Right renal cortex interstitium (tissue), 3 donors: ENCODE measurements at places on chromosomes 3 and 15. TPM values are rescaled to one million over a fixed set of nuclear protein-coding genes. Genes with fewer than 3 reads are reported as not detected.

- DNase-seq: no peak
These were observed 16.0 kb downstream of the NEK10 start for GRCh38 chr3:27353221-27353620.

DNA sequence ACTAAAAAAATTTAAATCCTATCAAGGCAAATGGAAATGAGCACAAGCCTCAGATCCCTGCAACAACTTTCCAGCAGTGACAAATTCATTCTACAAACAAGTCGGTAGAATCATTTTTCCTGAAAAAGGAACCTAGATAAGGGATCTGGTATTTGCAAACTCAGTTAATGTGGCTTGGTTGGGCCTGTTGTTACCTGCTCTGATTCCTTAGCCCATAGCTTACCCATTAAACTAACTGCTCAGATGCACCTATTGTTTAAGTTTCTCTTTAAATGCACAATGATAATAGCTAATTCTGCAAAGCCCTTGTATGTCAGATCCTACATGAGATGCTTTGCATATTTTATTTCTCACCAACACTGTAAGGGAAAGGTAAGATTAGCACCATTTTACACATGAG, 377.4 kb upstream of the RGMA start:
- no peak for DNase-seq

DNA sequence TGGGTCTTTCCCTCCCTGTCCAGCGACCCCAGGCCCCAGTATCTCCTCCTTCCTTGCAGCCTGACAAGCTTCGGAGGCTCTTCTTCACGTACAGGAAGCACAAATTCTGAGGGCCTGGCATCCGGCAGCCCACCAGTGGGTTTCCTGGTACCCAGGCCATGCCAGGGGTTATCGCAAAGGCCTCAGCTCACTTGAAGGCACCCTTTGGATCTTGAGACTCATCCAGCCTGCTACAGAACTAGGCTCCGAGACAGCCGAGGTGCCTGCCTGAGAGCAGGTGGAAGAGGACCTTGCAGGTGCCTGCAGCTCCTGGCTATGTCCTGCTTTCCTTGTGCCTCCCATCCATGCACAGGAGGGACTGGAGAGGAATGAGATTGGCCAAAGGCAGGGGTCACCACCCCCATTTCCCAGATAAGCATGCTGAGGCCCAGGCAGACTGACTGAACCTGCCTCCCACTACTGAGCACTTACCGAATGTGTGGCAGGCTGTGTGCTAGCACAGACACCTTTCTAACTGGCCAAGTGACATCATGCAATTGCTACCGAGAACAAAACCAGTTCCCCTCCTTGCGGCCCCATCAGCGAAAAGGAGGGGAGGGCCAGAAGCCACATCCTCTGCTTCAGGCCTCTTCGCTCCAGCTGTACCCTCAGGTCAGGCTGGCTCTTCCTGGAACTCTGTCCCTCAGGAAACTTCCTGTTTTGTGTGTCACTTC, 11.2 kb downstream of the SH2D7 start:
- DNase-seq: no peak

CD96 gene
- 0.75 TPM for polyA plus RNA-seq

GRCh38 chr3:53217175-53217574, 38.6 kb downstream of the TKT start:
- DNase-seq: no peak

GRCh38 chr3:188037965-188038581, 115.9 kb upstream of the LPP start:
- no peak for DNase-seq

DNA sequence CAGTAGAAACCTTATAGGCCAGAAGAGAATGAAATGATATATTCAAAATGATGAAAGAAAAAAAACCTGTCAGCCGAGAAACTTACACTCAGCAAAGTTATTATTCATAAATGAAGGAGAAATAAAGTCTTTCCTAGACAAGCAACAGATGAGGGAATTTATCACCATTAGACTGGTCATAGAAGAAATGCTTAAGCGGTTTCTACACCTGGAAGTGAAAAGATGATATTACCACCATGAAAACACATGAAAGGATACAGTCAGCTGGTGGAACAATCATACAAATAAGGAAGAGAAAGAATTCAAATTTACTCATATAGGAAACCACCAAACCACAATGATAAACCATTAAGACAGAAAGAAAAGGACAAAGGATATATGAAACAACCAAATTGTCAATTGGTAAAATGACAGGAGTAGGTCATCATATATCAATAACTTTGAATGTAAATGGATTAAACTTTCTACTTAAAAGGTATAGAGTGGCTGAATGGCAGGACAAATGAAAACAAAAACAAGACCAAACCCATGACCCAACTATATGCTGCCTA, 29.9 kb upstream of the PRR23C start:
- DNase-seq: no peak

CCDC50 gene
- polyA plus RNA-seq: 69.5 TPM

- no peak for DNase-seq
These were observed 4.0 kb downstream of the ITGA11 start for GRCh38 chr15:68427963-68428362.

DNA sequence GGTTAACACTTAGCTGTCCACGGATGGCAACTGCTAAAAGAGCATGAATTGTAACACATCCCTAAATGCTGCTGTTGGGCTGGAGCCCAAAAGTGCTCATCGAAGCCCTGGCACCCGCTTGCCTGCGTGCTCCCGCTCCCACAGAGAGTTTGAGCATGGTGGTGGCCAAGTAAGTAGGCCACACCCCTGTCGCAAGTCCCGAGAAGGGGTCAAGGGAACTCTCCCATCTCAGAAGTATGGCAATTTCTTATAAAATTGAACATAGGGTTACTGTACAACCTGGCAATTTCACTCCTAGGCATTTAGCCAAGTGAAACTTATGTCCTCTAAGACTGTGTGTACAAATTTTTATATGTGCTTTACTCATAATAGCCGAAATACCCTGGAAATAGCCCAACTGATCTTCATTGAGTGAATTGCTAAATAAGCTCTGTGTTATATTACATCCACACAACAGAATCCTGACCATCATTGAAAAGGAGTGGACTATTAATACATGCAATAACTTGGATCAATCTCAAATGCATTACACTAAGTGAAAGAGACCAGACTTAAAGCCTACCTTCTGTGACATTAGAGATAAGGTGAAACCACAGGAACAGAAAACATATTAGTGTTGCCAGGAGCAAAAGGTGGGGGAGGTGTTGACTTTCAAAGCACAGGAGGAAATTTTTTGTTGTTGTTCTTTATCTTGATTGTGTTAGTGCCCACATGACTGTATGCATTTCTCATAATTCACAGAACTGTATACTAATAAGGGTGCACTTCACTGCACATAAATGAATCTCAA, 1.5 kb upstream of the GCSAM start:
- no peak for DNase-seq

DNA sequence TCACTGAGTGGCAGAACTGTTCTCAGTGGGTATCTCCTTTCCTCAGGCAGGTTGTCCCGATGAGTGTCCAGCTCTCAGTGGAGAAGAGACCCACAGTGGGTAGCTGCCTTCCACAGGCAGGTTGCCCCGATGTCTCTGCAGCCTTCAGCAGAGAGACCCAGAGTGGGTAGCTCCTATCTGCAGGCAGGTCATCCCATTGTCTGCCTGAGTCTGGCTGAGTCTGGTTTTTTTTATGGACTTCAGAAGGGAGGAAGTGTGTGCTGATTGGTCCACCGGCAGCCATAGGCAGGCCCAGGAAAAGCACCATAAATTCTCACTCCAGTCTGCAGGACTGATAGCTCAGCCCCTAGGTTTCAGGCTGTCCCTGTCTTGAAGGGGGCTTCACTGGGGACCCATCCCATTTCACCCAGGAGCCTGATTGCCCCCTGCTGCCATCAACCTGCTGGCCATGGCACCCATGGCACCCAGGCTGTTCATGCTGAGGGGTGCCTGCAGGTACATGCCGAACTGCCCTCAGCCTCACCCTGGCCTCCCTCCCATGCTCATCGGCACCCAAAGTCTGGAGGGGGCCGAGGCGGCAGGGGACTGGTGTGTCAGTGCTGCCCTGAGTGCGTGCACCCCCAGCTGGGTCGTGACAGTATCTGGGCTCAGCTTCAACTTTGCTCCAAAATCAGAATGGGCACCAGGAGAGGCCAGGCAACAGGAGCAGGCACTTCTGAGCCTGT, 3.6 kb upstream of the LIMD1 start:
- DNase-seq: no peak

GRCh38 chr3:179797192-179797591, 144.4 kb downstream of the USP13 start:
- no peak for DNase-seq

- peak; percentile 18 for DNase-seq
These were observed 82.0 kb downstream of the GPR156 start for GRCh38 chr3:120203016-120203415.

SAMD7 gene
- polyA plus RNA-seq: not detected

DNA sequence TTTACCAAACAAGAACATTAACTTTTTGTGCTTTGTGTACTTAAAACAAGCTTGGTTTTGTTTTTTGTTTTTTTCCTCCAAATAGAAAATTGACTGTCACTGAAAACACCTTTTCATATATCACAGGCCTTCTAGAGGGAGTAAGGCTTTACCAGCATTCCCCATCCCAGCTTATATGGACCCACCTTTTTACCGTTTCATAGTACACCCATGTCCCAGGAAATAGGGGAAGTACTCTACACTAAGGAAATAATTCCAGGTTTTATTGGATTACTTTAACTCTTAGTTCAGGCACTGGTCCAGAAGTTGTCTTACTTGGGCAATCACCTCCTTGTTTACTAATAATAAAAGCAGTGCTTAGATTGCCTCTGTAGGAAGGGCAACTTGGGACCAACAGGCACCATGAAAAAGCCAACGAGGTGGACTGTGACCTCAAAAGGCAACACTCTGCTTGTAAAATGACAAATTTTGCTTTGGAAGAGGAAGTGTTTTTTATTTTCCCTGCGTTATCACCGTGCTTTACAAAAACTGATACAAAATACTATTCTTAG, 26.2 kb downstream of the HMG20A start:
- no peak for DNase-seq

DNA sequence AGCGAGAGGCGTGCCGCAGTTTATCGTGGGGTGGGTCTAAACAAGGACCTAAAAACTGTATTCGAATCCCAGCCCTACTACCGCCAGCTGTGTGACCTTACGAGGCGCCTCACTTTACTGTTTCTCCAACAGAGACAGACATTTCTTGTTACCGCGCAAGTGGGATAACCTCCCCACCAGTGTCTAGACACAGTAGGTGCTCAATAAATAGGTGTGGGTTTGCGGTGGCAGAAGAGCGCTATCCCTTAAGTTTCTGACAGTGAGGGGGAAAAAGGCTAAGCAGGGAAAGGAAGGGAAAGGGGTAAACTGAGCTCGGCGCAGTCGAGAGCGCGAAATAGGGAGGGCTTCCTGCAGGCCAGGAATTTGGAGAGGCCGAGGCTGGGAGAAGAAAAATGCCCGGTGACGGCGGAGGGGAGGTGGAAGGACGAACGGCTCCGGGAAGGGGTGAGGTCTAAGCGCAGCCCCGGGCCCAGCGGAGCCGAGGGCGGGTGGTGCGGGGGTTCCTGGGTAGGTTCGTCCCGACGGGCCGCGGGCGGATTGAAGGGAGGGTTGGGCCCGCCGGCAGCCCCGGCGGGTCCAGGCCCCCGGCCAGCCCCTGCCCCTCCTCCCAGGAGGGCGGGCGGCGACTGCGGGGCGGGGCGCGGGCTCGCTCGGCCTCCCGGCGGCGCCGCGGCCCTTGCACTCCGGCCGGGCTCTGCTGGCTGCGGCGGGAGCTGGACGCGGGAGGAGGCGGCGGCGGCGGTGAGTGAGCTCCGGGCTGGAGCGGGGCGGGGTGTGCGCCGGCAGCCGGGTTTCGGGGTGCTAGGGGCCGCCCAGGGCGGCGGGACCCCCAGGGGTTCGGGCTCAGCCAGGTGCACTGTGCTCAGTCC, at the start of gene CGNL1:
Gene CGNL1, plus strand, starts transcription at position 679 of the 869 bp plus-strand sequence. CDS start 61,495 bp downstream, outside the sequence.
- no peak for DNase-seq

PHLDB2 gene
- polyA plus RNA-seq: 85.9 TPM

- DNase-seq: no peak
These were observed 20.1 kb upstream of the SFMBT1 start for GRCh38 chr3:53065841-53066480.

DNAH12 gene
- 2.0 TPM for polyA plus RNA-seq

- DNase-seq: no peak
These were observed 400.4 kb upstream of the THBS1 start for GRCh38 chr15:39180483-39180933.

CADM2 gene
- 0.83 TPM for polyA plus RNA-seq

FAM107A gene
- polyA plus RNA-seq: 5.1 TPM

- peak; percentile 77 for DNase-seq
These were observed 71.9 kb upstream of the SPATA12 start for GRCh38 chr3:56988458-56989168.

GRCh38 chr15:64237677-64238076, 74.9 kb upstream of the PPIB start:
- DNase-seq: no peak

KCNMB3 gene
- 6.5 TPM for polyA plus RNA-seq

DNA sequence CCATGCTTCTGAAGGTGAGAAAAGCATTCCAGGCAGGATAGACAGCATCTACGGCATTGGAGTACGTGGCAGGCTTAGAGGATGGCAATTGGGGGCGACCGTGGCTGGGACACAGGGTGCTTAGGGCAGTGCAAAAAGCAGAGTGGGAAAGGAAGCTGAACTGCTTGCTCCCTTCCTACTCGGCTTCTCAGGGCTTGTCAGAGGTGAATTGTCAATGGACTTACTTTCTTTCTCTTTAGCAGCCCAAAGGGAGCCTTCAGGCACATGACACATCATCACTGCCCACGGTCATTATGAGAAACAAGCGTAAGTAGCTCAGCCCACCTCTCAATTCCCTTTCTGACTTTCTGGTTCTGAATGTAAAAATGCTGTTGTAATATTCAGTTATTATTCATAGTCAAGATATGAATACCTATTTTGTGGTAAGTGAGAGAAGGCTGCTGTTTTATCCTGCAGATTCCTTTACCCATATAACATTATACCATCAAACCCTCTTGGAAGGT, 84.3 kb downstream of the KLHL25 start:
- no peak for DNase-seq

CACNA1D gene
- 14.7 TPM for polyA plus RNA-seq

LRRC34 gene
- 10.3 TPM for polyA plus RNA-seq

RARRES1 gene
- polyA plus RNA-seq: 11.3 TPM

- no peak for DNase-seq
These were observed 87.2 kb downstream of the B3GNT5 start for GRCh38 chr3:183340222-183340621.

GRCh38 chr3:21484828-21485144, 266.2 kb downstream of the ZNF385D start:
- DNase-seq: no peak

POPDC2 gene
- polyA plus RNA-seq: 4.5 TPM

ZSCAN29 gene
- 26.1 TPM for polyA plus RNA-seq

DNA sequence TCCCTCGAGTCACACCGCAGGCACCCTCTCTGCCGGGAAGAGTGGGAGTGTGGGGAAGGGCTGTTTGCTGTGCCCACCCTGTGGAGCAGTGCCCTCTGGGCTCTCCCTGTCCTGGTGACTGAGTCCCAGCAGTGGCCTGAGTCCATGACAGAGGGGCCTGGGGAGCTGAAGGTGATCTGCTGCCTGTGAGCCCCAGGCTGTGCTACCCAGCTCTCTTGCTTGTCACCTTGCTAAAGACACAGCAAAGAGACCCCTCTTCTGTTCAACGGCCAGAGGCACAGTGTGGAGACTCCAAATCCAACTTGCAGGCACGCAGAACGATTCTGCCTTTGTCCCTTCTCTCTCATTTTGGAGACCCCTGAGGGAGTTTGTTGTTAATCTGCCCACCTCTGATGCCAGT, 232.6 kb downstream of the OPA1 start:
- DNase-seq: no peak

- DNase-seq: no peak
These were observed 45.6 kb downstream of the BCL2L10 start for GRCh38 chr15:52066842-52067544.
